ENCODE measurements at places on chromosomes 5 and 9.

DNA sequence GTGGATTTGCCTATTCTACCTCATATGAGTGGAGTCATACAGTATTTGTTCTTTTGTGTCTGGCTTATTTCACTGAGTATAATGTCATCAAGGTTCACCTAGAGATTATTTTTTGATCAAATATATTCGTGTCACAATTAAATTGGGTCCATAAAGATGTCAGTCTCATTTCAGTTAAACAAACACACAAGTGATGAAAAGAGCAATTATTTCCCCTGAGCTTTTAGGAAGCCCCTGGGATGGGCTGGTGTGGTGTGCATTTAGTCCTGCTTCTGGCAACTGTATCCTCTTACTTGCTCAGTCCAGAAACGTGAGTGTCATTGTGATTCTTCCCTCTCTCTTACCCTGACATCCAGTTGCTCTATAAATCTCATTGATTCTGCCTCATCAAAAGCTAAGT lies 52.8 kb upstream of the CARTPT start:
- DNase-seq: no peak

DNA sequence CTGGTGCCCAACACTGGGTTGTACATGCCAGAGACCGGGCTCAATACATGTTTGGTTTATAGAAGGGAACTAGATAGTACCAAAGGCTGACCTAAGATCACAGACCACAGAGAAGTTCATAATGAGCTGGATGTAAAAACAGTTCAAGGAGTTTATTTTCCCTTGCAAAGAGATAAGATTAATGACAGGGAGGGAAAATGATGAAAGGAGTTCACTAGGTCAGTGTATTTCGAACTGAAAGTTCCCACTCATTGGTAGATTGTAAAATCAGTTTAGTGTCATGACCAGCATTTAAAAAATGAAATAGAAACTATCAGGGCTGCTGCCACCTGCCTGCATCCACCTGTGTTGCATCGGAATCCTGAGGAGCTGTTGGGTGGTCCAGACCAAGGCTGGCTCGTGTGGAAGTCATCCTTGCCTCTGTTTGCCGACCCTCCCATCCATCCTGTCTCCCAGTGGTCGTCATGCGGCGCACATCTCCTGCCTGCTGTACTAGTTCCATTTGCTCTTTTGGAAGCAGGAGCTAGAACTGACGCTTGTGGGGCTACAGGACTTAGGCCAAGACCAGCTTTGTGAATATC lies 21.1 kb downstream of the TBC1D2 start:
- no peak for DNase-seq

- DNase-seq: no peak
Observed at GRCh38 chr5:62650197-62650596, 71.6 kb downstream of the LRRC70 start.

DNA sequence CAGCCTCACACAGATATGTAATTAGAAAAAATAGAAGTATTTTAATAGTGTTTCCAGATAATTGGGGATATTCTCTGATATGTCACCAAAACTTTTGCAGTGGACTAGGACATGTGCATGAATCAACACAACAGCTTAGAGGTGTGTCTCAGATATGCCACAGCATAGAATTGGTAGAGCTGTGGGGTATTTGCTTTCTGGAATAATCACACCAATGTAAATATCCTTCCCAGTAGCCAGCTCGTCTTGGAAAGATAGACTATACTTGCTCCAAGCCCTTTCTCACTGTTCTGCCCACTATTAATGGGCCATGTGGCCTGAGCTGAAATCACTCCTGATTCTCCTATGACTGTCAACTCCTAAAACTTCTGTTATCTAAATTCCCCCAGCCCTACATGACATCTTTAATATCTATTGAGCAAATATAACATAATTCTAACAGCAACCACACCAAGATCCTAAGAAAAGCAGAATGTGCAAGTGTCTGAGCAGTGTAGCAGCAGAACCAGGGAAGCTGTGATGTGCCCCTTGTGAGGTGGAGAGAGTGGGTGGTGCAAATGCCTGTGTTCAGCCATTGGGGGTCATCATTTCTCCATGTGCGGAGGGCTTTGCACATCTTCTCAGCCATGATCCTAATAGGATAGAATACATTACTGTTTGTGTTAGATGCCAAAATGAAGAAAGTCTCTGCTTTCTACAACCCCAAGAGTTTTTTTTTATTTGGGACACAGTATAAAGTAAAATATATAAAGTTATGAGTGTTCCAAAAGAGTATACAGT lies 65.0 kb downstream of the MELK start:
- peak; percentile 35 for DNase-seq

DNA sequence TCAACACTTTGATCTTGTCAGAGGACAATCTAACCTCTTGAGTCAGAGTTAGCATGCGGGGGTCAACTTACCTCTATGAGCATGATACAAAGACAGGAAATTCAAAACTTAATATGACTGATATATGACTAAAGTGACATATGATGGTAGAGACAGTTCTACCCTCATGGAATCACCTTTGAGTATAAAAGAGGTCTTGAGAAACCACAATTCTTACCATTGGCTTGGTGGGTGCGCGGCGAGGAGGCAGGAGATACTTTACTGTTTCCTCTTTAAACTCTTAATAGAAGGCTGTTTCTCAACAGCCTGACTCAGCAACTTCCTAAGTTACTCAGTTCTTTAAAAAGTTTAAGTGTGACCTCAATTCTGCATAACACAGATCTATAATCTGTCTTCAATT lies 372.8 kb downstream of the KIAA0825 start:
- DNase-seq: no peak

- DNase-seq: no peak
Observed at GRCh38 chr9:117135501-117136098, 279.3 kb downstream of the ASTN2 start.

GRCh38 chr9:38339496-38339895 lies 53.0 kb upstream of the ALDH1B1 start:
- peak; percentile 44 for DNase-seq

GRCh38 chr5:130034566-130035210 lies 130.4 kb downstream of the CHSY3 start:
- peak; percentile 61 for DNase-seq

DNA sequence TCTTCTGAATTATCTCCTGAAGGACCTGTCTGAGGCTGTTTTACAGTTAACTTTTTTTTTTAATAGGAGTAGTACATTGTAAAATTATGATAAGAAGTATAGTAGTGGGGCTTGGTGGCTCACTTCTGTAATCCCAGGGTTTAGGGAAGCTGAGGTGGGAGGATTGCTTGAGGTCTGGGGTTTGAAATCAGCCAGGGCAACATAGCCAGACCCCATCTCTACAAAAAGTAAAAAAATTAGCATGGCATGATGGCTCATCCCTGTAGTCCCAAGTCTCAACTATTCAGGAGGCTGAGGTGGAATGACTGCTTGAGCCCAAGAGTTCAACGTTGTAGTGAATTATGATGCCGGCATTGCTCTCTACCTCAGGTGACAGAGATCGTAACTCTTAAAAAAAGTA lies 7.0 kb downstream of the IPO11 start:
- DNase-seq: no peak

- DNase-seq: no peak
Observed at GRCh38 chr5:39019254-39019653, 54.9 kb downstream of the RICTOR start.

GRCh38 chr5:75690669-75691068 lies 26.6 kb downstream of the POC5 start:
- DNase-seq: no peak

DNA sequence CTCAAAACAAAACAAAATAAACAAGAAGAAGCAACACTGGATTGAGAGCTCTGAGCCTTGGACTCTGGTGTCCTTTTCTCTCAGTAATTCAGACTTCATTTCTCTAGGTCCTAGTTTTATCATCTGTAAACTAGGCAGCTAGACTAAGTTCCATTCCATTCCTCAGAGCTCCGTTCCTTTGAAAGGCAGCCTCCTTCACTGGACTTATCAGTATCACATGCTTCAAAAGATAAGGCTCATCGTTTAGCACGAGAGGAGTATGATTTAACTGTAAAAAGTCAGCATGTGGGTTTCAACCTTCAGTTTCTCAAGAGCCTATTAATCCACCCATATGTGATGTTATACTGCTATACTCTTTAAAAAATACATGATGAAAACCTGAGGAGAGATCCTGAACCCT lies 1.6 kb downstream of the ATP10B start:
- DNase-seq: no peak

DNA sequence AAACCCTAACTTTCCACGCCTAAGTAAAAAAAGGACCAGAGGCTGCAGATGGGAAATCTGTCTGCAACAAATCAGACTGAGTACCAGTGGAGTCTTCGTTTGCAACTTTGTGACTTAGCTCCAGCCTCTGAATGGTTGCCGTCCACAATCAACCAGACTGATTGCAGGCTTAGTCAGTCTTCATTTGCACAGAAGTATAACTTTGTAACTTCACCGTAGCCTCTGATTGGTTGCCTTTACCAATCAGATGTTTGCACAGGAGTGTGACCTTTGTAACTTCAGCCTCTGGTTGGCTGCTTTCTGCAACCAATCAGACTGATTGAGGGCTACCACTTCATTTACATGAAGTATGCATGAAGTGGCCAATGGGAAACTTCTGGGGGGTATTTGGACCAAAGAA lies 53.7 kb downstream of the TGFBR1 start:
- DNase-seq: no peak

- no peak for DNase-seq
Observed at GRCh38 chr5:31078956-31079355, 114.5 kb upstream of the CDH6 start.

- DNase-seq: no peak
Observed at GRCh38 chr9:70020217-70020616, 23.4 kb upstream of the MAMDC2 start.

DNA sequence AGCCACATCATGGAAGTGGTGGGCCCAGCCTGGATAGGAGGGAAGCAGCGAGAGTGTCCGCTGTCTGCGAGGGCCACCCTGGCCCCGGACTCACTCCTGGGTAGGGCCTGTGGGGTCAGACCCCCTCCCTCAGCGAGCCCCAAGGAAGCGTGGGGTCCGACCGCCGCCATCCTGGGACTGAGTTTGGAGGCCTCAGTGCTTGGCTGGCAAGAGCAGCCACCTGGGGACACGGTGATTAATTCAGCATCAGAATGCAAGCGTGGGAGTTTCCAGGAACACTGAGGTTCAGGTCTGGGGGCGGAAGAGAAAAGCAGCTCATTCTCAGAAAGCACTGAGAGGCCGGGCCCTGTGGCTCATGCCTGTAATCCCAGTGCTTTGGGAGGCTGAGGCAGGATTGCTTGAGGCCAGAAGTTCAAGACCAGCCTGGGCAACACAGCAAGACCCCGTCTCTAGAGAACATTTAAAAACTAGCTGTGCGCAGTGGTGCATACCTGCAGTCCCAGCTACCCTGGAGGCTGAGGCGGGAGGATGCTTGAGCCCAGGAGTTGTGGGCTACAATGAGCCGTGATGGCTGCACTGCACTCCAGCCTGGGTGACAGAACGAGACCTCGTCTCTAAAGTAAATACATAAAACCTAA lies 18.3 kb upstream of the CAMSAP1 start:
- DNase-seq: no peak

GRCh38 chr9:134914501-134914834 lies 3.2 kb downstream of the FCN1 start:
- no peak for DNase-seq

DNA sequence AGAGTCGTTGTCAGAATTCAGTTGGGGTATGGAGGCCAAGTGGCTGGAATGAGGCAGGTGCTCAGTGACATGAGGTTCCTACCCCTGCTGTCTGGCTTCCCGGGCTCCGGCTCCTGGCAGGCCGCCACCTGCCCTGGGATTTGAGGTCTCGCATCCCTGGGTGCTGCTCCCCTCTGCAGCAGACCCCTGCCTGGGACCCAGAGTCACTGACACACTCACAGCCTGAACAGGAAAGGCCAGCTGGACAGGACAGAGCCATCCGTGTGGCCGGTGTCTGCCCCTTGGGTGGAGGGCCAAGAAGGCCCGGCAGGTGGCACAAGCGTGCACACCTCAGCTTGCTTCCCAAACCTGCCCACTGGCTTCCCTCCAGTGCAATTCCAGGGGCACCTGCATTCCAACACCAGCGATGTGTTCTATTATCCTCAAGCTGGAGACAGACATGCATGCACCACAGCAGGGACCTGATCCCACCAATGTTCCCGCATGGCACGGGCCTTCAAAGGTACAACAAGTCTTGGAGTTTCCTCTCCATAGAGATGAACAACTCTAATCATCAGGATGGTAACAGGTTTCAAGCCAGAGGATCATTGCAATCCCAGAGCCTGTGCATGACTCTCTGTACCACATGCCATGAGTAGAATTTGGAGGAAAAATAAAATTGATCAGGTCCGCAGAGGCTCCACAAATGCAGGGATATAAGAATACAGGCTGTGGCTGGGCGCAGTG lies 45.6 kb upstream of the RNF130 start:
- no peak for DNase-seq

DNA sequence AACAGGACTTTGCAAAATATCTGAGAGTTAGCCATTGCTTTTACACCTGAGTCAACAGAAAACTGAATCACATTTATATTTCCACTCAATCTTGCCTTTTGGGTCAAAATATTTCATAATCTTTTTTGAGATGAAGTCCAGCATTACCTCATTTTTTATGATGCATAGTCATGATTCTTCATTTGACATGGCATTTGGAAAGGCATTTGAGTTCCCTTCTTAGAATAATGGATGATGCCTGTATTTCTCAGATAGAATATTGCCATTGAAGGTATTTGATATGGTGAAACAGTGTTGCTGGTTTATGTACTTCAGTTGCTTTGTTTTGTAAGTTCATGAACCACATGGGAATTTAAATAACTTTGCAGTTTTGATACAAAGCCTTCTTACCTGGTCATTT lies 180.4 kb downstream of the PRR16 start:
- peak; percentile 2 for DNase-seq

- DNase-seq: peak; percentile 62
Observed at GRCh38 chr9:137660144-137660543, 41.3 kb downstream of the EHMT1 start.

DNA sequence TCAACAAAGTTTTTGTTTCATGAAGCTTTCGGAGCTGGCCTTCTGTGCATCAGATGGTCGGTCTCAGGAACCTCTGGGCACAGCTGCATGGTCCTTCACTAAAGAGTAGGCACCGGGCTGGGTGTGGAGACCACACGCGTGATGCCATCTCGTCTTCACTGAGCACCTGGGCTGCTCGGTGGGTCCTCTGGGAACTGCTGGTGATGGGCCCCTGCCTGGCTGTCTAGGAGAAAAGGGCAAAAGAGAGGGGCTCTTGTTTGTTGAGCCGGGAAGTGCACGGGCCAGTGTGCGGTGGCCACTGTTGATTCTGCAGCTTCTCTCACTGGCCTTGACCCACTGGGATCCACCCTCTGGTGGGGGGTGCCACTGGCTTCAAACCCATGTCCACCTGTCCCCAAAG lies 46.0 kb downstream of the COL5A1 start:
- DNase-seq: no peak

DNA sequence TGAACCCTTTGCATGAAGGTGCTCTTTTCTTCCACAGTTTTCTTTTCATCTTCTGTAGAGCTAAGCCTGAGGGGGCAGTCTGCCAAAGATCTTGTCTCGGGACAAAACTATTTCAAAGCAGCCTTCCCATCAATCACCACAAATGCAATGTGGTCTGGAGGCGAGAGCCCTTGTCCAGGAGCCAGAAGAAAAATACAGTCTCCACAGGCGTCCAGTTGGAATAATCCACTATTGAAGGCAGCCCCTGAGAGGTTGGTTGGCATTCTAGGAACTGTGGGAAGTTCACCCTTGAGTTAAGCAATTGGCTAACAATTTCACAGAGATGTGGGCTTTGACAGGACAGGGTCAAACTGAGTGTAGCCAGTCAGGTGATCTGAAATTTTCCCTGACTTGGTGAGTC lies 72.0 kb downstream of the SEMA6A start:
- peak; percentile 49 for DNase-seq

- peak; percentile 66 for DNase-seq
Observed at GRCh38 chr9:4615251-4615650, 46.8 kb upstream of the PLPP6 start.
